Stimulated activated CD4-positive, alpha-beta T cell treated with anti-CD3 and anti-CD28 coated beads, Interleukin-1b, Interleukin-23, amount 100 ng/mL, for 1 hour (primary cell): ENCODE measurements at places on chromosomes 5 and 9.

GRCh38 chr9:112029921-112030444 lies 133.4 kb downstream of the UGCG start:
- no peak for DNase-seq

DNA sequence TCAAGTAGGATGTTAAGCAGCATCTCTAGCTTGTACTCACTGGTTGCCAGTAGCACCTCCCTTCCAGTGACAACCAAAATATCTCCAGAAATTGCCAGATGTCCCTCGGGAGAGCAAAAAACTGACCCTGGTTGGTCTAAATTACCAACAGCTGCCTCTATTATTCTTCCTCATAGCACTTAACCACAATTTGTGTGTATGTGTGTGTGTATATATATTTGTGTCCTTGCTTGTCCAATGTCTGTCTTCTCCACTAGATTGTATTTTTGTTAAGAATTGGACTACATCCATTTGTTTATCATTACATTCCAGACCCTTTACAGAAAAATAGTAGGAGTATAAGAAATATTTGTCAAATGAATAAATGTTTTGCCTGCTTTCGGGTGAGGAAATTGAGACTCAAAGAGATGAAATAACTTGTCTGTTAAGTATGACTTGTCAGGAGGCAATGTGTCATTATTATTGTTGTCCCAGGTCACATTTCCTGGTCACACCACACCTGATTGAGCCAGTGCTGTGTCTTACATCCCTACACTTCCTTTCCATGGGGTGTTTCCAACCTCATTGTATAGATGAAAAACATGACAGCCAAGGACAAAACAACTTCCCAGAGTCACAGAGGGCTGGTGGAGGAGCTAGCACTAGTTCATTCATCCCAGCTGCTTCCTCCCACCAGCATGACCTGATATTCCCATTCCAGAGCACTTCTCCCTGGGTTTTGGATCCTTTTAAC lies 11.4 kb upstream of the GRPEL2 start:
- DNase-seq: no peak

DNA sequence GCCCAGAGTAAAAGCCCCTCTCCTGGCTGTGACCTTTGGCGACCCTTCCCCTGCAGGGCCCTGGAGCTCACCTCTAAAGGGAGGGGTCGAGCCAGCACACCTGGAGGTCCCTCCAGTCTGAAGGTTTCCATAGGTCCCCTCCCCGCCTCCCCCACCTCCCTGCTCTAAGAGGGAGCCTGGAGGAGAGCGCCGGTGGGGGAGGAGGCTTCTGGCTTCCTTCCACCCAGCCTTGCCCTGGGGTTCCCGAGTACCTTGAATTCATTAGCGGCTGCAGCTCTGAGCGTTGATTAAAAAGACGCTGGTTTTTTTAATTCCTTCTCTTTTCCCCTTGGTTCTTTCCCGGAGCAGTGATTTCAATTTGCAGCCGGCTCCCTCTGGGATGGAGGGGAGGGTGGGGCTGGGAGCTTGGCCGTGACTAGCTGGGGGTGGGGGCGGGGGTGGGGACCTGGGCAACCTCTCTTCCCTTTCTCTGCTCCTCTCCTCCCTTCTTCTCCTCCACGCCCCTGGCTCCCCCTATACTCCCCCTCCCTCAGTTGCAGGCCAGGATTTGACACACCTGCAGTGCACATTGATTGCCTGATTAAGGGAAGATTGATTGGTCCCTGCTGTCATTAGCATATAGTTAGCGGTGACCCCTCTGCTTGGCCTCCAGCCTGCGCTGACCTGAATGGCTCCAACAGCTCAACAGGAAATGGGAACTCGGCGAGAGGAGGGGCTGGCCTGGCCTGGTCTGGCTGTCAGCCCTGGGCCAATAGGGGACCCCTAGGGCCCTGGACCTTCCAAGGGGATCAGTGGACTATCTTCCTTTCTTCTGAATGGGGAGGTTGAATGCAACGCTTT lies 67.5 kb upstream of the RAPGEF1 start:
- DNase-seq: no peak

- DNase-seq: peak; percentile 75
Observed at GRCh38 chr5:58460732-58461286, 923 bp upstream of the PLK2 start.

GRCh38 chr5:110335361-110336066 lies 391.0 kb downstream of the TMEM232 start:
- DNase-seq: no peak

GRCh38 chr9:136339958-136340310 lies 12.6 kb downstream of the GPSM1 start:
- DNase-seq: no peak

DNA sequence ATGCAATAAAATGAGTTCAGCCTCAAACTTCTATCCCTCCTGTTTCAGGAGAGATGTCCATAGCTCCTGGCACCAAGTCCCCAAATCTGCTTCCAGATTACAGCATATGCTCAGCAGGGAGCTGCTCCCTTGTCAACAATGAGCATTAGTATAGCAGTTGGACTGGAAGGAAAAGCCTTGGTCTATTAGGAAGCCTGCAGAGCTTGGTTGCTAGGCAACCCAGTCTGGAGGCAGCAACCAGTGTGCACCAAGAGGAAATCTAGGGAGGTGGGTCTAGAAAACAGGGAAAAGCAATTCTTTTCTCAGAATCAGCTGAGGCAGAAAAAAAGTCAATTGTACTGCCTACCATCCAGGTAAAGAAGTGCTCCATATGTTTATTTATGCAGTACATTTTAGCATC lies 229.5 kb upstream of the NMUR2 start:
- no peak for DNase-seq

DNA sequence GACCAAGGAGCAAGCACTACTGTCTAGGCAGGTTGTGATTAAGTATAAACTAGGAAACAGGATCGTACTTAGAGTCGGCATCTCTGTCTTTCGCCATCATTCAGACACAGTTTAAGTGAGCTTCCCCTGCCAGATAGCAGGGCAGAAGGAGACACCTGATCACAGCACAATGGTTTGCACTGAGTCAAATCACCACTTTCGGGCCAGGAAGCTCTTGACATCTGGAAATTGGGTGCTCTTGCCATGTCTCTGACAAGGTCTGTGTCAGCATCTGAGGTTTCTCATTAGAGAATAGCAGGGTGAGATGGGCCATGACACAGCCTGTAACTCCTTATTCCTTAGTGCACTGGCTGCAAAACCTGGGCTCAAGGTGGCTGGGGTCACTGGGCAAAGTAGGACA lies 8.3 kb downstream of the ADRB2 start:
- DNase-seq: no peak

DNA sequence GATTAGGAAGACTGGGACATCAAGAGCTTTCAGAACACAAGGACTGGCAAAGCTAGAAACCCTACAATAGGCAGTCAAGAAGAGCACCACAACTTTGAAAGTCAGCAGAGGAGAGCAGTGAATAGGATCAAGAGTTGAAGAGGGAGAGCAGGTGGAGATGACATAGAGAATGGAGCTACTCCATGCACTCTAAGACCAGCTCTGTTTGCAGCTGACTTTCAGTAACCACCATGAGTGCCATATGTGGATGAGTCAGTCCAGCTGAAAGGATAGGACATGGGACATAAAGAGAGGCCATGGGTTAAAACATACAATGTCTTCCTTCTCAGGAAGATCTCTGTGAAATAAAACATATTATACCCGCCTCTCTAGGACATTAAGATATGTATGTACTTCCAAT lies 289.1 kb upstream of the KLF4 start:
- no peak for DNase-seq

DNA sequence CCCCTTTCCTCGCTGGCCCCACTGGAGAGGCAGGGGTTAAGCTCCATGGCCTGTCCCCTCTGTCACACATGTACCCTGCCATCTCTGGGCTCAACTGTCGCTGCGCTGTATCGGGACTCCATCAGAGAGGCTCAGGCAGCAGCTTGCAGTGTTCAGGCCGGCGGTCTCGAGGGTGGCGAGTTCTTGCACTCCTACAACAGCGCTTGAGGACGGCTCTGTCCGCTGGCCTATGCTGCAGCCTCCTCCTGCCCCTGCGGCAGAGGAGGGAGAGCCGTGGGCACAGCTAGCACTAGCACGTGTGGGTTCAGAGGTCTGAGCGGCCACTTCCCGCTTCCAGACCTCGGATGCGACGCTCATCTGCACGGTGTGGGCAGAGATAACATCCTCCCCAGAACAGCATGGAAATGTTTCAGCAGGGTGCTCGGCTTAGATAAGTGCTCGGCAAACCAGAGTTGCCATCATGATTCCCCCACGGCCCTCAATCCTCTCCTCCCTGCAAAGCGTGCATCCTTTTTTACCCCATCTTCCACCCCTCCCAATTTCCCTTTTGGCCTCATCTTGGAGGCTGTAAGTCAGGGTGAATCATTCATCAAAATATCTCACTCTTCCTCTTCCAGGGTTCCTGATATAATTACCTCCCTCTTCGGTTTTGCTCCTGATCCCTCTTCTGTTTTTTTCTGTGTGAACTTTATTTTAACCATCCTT lies 41.9 kb upstream of the FUBP3 start:
- no peak for DNase-seq

DNA sequence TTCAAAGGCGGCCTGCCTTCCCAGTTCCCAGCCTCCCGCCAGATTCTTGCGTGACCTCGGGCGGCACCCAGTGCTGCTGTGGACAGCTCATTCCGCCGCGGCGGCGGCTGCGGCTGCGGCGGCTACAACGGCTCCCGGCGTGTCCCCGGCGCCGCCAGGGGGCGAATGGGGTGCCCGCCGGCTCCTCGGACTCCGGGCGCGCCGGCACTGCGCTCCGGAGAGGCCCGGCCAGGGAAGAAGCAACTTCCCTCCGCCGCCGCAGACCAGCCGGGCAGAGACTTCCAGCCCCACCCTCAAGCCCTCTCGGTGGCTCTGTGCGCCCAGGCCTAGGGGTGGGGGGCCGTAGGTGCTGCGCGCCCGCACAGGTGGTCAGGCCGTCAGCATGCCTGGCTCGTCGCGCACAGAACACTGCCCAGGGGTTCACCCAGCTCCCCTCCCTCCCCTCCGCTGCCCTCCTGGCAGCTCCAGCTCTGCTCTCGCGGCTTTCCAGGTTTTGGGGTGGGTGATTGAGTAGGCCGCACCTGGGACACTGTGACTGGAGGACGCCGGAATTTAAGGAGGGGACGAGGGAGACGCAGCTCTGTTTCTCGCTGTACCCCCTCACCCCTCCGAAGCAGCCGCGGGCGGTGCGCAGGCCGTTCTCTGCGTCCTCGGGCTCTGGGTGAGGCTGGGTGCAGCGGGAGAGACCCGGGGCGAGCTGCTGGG lies 20.2 kb downstream of the IGIP start:
- no peak for DNase-seq

DNA sequence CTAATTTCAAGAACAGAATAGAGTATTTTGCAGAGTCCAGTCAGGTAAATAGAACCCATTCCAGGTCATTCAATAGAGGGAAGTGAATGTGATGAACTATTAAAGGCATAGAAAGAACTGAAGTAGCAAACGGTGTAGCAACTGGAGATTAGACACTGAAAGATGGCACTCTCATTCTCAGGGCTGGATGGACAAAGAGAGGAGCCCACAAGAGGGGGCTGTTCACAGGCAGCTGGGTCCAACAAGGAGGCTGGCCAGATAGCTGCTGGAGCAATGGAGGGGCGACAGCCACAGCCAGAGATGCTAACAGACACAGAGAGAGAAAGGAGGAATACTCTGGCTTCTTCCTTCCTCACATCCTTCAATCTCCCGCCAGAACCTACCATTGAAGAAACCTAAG lies 93.1 kb upstream of the SMARCA2 start:
- no peak for DNase-seq

DNA sequence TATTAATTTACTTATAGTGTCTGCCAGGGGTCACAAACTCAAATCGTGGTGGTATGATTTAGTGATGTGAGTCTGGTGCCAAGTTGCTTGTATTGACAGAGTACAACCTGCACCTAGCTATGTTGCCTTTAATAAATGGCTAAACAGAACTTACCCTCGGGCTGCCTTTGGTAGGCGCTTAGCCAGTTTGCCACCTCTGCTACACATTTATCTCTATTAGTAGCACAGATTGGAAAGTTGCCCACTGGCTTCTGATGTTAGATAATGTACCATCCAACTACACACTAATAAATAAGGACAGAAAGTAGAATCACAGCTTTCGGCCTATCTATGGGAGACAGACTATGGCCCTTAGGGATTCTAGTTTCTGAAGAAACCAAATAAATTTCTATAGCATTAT lies 368.4 kb downstream of the MAN2A1 start:
- DNase-seq: no peak

DNA sequence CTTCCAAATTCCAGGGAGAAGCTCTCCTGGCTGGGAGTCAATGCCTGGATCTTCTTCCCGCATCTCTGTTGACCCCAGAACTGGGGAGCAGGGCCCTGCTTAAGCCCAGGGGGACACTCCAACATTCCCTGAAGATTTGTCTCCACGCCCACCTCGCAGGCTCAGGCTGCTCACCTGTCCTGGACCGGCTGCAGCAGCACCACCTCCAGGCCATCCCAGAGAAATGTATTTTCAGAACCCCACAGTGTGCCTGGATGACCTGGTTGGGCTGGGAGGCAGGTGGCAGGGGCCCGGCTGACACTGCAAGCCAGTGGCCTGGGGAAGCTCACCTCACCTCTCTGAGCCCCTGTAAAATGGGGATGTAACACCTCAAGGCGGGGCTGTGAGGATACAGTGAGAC lies 27.1 kb upstream of the ZBTB43 start:
- no peak for DNase-seq

DNA sequence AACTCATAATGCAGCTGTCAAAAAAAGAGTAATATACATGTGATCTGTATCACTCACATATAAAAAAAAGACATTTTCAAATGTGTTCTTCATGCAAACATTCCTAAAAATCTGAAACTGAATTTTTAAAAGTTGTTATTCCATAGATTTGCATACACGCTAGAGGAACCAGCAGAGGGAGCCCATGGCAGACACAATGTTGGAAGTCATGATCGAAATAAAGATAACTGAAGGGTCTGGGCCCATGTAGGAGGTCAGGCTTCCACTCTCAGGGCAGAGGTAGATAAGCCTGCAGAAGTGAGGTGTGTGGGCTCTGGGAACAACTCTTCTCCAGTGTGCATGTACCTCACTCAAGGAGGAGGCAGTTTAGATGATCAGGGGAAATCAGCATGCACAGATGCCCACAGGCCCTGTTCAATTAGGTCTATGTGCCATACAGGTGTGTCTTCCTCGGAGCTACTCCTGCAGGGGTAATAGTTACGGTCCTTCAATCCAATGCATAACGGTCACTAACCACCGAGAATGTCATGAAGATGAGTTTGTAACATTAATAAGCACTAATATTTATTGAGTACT lies 208.6 kb downstream of the EPB41L4A start:
- no peak for DNase-seq

GRCh38 chr5:139985733-139986132 lies 57.4 kb downstream of the NRG2 start:
- no peak for DNase-seq

GRCh38 chr5:116343961-116344360 lies 230.7 kb downstream of the SEMA6A start:
- no peak for DNase-seq

GRCh38 chr5:81393783-81394718 lies at the start of gene ACOT12:
Gene ACOT12 (minus strand): TSS chr5:81394134. CDS start chr5:81394114, 20 bp downstream.
- DNase-seq: no peak

- no peak for DNase-seq
Observed at GRCh38 chr5:82386576-82386975, 108.4 kb upstream of the RPS23 start.

GRCh38 chr9:74379718-74380117 lies 117.4 kb upstream of the RORB start:
- DNase-seq: no peak
